ENCODE measurements at places on chromosomes 12 and 14.

DNA sequence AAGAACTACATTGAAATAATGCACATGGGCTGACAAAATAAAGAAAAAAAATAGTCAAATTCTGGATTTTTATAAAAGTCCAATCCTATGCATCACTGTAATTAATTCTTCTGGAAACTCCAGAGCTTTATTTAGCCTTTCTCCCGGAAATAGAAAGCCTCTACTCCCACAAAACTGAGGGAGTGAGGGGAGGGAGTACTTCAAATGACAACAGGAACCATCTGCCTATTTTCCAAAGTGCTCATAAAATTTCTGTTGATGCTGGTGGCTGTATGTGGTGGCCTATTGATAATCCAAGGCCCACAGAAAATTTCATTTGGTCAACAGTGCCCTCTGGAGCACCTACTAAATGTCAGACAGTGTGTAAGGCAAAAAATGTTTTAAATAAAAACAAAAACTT lies 64.6 kb downstream of the KIF21A start:
- no peak for DNase-seq

GRCh38 chr12:111056618-111057521 lies 136.5 kb upstream of the MYL2 start:
- no peak for DNase-seq

DNA sequence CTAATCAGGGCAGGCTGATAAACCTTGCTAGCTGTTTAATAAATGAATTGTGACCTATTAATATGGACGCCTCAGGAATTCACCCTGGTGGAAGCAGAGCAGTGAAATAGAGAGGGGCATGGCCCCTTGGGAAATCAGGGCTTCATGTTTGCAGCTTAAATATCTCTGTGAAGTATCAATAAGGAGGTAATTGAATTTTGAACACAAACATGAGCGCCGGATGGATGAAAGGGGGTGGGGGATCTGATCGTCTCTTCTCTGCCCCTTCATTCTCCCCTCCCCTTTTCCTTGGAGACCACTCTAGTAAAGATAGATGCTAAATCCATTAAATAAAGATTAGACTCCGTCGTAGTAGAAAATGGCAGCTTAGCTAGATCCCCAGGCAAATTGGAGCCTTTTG lies 70.5 kb downstream of the LIN52 start:
- no peak for DNase-seq

DNA sequence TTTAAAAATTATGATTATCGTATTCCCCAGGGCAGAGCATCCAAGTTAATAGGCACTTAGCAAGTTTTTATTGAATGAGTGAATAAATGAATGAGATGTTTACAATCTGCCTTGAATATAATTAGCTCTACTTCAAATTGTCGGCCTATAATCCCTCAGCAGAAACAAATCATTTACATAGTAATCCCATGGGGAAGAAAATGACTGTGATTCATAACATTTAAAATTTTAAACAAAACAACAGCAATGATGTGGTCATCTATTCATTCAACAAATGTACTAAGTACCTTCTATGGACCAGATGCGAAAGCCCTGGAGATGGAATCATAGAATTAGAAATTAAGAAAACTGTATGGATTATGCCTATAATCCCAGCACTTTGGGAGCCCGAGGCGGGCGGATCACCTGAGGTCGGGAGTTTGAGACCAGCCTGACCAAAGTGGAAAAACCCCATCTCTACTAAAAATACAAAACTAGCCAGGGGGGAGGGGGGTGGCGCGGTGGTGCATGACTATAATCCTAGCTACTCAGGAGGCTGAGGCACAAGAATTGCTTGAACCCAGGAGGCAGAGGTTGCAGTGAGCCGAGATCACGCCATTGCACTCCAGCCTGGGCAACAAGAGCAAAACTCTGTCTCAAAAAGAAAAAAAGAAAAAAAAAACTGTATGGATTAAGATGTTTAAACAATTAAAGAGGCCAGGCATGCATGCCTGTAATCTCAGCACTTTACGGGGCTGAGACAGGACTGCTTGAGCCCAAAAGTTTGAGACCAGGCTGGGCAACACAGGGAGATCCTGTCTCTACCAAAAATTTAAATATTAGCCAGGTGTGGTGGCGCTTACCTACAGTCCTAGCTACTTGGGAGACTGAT lies 17.7 kb upstream of the MDM2 start:
- DNase-seq, result no peak

- no peak for DNase-seq
Measured at GRCh38 chr14:101889898-101890297, 74.5 kb upstream of the DYNC1H1 start.

GRCh38 chr14:40414386-40414785 lies 982.2 kb upstream of the FBXO33 start:
- DNase-seq, result no peak

GRCh38 chr12:27585739-27586265 lies 61.8 kb downstream of the PPFIBP1 start:
- DNase-seq, result no peak

DNA sequence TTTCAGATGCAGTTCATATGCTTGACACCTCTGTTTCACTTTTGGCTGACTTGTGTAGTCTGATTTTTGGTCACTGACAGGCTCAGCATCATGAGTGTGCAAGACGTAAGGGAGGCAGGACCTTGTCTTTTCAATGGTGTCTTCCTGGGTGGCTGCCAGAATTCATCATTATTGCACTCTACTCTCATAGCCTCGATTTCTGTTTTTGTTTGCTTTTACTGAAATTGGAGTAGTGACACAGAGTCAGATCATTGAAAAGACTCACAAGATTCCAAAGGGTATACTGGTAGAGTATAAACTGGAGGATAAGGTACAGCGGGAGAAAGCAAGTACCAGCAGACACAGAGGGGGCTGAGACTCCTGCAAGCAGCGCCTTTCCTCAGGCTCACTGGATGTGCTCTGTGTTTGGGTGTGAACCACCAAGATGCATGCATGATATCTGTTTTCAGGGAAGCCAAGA lies 126.3 kb upstream of the FGD4 start:
- no peak for DNase-seq

Measured in HuH-7.5 (cell line).